ENCODE measurements at places on chromosomes 11 and 22. TPM values are rescaled to one million over a fixed set of nuclear protein-coding genes. Genes with fewer than 3 reads are reported as not detected.

The PDE3B gene
- total RNA-seq = 0.03 TPM

The KRTAP5-11 gene
- not detected for total RNA-seq

The OR10D3 gene
- not detected for total RNA-seq

The MYH9 gene
- total RNA-seq = 926 TPM

The CCDC81 gene
- total RNA-seq = 0.14 TPM

The LDHAL6A gene
- total RNA-seq = not detected

The ART1 gene
- not detected for total RNA-seq

The ARHGAP20 gene
- total RNA-seq = not detected

The TMEM121B gene
- total RNA-seq = 0.04 TPM

The CAPN5 gene
- total RNA-seq = 0.81 TPM

The KCNC1 gene
- total RNA-seq = not detected

The HEPHL1 gene
- 114 TPM for total RNA-seq

The CXCR5 gene
- not detected for total RNA-seq

The ACRV1 gene
- not detected for total RNA-seq

The LRRC10B gene
- 0.07 TPM for total RNA-seq

The MMP13 gene
- total RNA-seq = not detected

The MS4A12 gene
- not detected for total RNA-seq

The OR5A1 gene
- not detected for total RNA-seq

The CSTPP1 gene
- 25.0 TPM for total RNA-seq
